ENCODE measurements at places on chromosomes 1 and 21.

- DNase-seq, result peak; percentile 53
Measured at GRCh38 chr1:203690730-203691129, 64.1 kb downstream of the ATP2B4 start.

GRCh38 chr1:201284636-201285035 is 1.3 kb downstream of the PKP1 start:
- DNase-seq, result no peak

GRCh38 chr1:54456921-54457529 is 50.8 kb upstream of the SSBP3 start:
- DNase-seq, result no peak

DNA sequence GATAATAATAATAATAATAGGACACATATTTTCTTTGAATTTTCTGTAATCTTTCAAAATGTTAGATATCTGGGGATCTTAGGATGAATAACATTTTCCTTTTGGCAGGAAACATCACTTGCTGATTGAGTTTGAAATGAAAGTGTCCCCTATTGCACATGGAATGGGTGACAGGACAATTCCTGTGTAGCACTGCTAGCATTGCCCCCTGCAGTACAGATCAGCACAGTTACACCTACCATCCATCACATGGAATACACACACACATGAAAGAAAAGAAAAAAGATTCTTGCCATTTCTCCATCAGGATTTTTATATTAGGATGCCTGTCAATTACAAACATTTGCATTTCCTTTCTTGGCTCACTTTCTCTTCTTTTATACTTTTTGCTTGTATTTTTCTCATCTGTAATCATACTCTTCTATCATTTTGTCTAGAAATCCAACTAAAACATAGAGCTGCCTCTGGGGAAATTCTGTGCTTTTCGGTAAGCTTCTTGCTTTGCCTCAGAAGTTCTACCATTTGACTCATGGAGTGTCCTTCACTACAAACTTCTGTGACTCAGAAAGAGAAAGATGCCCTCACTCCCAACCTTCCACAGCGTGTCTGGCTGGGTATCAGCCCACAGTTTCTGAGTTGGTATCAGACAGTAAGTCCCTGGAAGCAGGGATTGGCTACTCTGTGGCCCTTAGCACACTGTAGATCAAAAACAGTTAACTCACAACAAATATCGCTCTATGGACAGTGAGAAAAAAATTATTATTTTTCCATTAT is 641.2 kb downstream of the PTPRC start:
- DNase-seq, result peak; percentile 46

- peak; percentile 65 for DNase-seq
Measured at GRCh38 chr1:178241057-178241456, 147.2 kb downstream of the RASAL2 start.

GRCh38 chr1:63316598-63316983 is 5.8 kb upstream of the FOXD3 start:
- DNase-seq, result no peak

- peak; percentile 65 for DNase-seq
Measured at GRCh38 chr1:179146911-179147310, 65.0 kb downstream of the TOR3A start.

- no peak for DNase-seq
Measured at GRCh38 chr1:222087221-222087920, 345.5 kb upstream of the DUSP10 start.

DNA sequence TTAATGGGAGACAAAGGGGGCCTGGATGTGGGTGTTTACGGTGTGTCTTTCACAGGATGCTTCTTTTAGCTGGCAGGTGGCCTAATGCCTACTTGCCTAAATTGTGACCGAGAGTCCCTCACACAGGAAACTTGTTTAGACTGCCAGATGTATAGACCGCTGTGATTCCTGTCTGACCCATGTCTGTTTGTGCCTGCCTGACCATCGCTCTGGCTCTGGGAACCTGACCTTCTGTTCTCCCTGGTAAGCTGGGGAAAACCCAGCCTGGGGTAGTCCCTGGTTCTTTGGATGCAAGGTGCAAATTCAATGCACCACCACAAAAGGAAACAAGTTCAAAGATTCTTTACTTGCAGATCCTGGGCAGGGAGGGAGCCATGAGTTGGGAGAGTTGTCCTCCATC is 68.4 kb downstream of the DMRTA2 start:
- DNase-seq, result no peak

DNA sequence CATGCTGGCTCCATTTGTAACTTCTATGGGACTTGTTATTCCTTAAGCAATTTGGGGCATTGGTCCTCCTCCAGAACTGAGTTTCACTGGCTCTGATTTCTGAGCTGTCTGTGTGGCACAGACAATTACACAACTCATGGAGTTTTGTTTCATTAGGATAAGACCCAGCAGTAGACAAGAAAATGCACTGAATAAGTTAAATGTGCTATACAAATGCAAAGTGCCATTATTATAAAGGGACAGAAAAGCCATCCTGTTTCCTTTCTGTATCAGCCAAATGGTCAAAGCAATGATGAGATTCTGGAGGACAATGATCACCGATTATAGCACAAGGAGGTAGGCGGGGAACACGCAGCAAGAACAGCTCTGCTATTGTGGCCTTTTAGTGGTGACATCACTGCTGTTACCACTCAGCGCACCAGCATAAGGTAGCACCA is 81.9 kb downstream of the CNIH3 start:
- no peak for DNase-seq

- DNase-seq, result peak; percentile 26
Measured at GRCh38 chr1:113074237-113074636, 1.2 kb downstream of the LRIG2 start.

DNA sequence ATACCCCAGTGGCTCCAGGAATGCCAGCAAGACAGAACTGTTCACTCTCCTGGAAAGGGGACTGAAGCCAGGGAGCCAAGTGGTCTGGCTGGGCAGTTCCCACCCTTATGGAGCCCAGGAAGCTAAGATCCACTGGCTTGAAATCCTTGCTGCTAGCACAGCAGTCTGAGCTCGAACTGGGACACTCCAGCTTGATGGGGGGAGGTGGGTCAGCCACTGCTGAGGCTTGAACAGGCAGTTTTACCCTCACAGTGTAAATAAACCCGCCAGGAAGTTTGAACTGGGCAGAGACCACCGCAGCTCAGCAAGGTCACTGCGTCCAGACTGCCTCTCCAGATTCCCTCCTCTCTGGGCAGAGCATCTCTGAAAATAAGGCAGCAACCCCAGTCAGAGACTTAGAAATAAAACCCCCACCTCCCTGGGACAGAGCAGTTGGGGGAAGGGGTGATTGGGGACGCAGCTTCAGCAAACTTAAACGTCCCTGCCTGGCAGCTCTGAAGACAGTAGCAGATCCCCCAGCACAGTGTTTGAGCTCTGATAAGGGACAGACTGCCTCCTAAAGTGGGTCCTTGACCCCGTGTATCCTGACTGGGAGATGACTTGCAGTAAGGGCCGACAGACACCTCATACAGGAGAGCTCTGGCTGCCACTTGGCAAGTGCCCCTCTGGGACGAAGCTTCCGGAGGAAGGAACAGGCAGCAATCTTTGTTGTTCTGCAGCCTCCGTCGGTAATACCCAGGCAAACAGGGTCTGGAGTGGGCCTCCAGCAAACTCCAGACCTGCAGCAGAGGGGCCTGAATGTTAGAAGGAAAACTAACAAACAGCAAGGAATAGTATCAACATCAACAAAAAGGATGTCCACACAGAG is 568.4 kb downstream of the PLA2G4A start:
- DNase-seq, result no peak

DNA sequence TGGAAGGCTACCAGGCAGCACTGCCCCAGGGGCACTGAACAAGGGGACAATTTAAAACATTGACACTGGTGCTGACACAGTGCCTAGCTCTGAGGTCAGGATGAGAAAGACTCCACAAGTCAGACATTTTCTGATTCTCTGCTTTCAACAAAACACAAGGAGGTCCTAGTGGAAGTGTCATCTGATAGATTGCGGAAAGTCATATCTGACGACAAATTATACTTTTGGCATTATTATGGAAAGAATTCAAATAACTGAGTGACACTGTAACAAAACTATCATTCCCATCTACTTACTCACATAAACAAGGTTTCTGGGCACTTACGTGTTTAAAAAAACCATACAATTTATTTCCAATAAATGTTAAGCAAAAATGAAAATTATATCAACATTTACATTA is 123.5 kb downstream of the SLC45A1 start:
- DNase-seq, result no peak

- no peak for DNase-seq
Measured at GRCh38 chr1:6209661-6210580, 4.0 kb downstream of the RNF207 start.

- DNase-seq, result no peak
Measured at GRCh38 chr1:27042670-27043069, 30.0 kb upstream of the TENT5B start.

GRCh38 chr1:147542569-147542897 is 1.2 kb downstream of the BCL9 start:
- DNase-seq, result no peak

GRCh38 chr1:53637511-53638359 is 101.2 kb downstream of the GLIS1 start:
- no peak for DNase-seq

GRCh38 chr1:226892524-226892875 is 22.1 kb downstream of the PSEN2 start:
- DNase-seq, result no peak

DNA sequence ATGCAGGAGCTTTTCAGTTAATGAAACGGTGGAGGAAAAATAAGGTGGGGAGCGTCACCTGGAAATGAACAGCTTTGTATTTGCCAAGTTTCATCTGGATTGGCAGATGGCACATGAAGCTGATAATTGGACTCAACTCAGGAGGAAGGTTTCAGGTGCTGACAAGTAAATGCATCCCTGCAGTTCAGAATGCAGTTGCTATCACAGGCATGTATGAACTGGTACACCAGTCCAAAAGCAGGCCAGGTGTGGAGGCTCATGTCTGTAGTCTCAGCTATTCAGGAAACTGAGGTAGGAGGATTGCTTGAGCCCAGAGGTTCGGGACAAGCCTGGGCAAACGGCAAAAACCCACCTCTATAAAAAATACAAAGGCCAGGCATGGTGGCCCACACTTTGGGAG is 15.5 kb downstream of the DEGS1 start:
- DNase-seq, result no peak

- peak; percentile 81 for DNase-seq
Measured at GRCh38 chr1:56525489-56526041, 53.8 kb downstream of the PLPP3 start.

- no peak for DNase-seq
Measured at GRCh38 chr1:115199416-115200132, 110.3 kb upstream of the TSPAN2 start.

- DNase-seq, result peak; percentile 78
Measured at GRCh38 chr1:179178183-179178582, 51.3 kb downstream of the ABL2 start.

- no peak for DNase-seq
Measured at GRCh38 chr1:112074711-112075110, 85.2 kb upstream of the KCND3 start.

DNA sequence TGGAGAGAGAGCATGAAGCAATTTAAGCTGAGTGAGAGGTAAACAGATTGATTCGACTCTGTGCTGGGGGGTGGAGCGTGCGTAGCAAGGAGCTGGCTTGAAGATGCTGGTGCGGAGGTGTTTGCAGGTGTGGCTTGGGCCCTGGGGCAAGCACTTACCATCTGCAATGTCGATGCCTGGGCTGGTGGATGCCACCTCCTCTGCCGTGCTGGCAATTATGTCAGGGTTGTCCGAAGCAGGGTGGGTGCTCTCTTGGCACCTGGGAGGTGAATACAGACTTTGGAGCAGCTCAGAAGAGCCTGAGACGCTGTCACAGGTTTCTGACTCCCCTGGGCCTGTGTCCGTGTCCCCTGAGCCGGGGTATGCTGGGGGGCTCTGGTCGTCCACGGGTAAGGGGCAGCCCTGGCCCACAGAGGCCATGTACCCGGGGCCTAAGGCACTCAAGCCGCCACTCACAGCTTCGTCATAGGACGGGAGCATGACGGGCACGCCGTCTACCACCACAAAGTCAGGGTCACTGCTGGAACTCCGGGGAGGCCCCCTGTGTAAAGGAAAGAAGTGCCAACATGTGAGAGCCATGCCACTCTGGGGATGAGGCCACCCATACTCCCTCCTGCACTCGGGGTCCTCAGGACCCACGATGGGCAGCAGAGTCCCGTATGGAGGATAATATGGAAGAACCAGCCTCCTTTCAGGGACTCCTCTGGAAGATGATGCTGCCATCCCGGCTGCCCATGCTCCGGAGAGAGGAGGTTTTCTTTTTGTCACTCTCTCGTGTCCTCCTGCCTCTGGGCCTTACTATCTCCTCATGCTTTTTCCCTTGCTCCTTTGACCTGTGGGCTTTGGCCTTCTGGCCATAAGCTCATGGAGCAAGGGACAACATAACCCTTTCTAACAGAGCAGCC is 80.3 kb upstream of the TLR5 start:
- no peak for DNase-seq

DNA sequence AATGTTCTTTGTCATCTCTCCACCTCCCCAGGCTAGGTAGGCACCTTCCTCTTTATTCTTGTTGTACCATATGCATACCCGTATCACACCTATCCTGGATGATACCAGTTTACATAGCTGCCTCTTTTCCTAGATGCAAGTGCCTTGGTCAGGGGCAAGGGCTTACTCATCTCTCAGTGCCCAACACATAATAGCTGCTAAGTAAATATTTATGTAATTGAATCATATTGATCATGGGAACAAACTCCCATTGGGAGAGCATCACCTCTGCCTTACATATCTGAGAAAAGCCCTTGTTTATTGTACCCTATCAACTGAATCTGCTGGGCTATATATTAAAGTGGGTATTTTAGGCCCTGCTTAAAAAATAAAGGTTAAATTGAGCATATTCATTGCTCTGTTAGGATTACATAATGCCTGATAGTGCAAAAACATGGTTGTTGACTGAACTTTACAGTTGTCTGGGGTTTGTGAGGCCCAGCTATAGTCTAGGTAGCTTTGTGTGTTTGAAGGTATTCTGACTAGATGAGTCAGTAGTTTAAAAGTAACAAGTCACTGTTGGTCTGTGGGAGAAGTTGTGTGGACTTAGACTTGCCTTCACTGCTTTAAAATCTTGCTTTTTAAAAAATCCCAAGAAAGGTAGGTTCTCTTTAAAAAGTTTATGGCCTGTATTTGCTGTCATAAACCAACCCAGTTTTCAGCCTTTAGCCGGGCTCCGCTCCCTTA is 82.6 kb downstream of the OLFML2B start:
- no peak for DNase-seq
